ENCODE measurements at places on chromosomes 1 and 21.

DNA sequence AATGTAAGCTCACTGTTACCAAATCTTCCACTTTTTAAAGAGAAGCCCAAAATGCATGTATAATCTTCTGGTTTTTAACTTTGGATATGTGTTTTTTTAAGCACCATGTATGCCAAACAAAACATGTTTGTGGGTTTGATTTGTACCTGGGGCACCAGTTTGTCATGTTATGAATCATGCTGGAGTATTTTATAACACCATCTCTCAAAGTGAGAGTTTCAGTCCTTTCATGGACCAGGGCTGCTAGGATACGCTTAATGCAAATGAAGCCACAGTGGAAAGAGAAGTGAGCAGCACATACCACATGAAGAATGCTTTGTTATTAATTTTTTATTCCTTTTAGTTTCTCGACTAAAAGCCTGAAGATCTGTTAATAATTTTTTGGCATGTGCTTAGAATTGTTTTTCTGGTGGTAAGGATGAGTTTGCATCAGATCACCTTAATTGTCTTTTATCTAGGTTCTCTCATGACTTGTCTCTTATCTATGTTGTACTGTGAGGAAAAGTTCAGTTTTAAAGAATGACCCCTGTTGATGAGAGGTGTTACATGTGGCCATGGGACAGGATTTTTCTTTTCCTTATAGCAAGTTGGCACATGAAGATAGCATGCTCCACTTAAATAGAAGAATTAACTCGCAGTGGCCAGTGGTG lies 2.0 kb upstream of the RABGAP1L start:
- DNase-seq, result no peak

DNA sequence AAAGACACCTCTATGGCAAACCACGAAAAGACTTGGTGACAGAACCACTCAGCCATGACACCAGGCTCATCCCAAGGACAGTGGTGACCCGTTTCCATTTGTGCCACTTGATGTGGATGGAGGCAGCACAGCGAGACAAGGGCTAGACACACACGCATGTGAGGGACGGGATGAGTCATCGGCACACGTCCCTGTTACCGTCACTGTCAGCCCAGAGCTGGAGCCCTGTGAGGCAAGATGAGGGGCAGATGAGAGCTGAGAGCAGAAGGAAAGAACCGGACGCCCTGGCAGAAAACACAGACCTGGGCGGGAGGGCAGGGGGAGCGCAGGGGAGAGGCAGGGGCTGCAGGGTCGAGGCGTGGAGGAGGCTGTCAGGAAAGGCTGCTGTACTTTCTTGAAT lies 57.8 kb downstream of the SIK1 start:
- no peak for DNase-seq

GRCh38 chr1:61056573-61057439 lies 25.6 kb upstream of the NFIA start:
- DNase-seq, result peak; percentile 91

- DNase-seq, result no peak
These were observed 105.8 kb downstream of the COLGALT2 start for GRCh38 chr1:183931646-183932271.

DNA sequence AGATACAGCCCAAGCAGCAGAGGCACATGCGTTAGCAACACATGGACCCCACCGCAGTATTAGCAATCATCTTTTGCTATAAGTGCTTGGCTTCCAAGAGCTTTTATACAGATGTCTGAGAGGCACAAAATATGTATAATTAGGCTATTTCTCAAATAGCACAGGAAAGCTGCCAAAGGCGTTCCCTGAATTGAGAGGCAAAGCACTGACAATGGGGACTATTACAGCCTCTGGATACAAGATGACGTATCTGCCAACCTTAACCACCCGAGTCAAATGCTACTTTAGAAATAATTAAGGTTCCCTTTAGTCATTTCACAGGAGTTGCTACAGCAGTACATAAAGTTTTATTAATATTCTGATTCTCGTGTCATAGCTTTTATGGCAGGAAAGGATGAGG lies 6.4 kb downstream of the STMN1 start:
- peak; percentile 61 for DNase-seq

DNA sequence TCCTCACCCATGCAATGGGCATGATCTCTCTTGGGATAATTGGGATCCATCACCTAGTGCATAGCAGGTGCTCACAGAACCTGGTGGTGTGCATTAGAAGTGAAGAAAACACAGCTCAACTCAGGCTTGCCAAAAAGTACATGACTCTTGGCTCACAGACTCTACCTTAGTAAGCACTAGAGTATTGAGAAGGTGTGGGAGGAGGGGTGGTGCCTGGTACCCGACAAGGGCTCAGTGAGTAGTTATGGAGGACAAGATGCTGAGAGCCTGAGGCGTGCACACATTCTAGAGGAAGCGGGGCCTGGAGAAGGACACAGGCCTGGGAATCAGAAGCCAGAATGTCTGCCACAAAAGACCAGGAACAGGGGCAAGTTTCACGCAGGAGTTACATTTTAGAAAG lies 100.3 kb upstream of the GRIK3 start:
- no peak for DNase-seq

Measured in brain (organoid and tissue), 16 donors.